ENCODE measurements at places on chromosomes 7 and 10.

DNA sequence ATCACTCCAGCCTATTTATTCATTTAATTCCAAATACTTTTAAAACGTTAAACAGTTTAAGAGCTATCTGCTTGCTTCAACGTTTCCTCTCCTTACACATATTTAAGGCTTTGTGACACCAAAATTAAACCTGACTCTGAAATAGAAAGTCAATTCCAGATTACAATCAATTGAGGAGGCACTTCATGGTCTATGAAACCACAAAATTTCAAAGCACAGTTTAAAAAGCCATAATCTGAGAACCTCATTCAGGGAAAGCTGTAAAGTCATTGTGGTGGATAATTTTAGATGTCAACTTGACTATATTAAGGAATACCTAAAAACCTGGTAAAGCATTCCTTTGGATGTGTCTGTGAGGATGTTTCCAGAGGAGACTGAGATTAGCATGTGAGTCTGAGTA lies 6.2 kb downstream of the SNX13 start:
- no peak for DNase-seq

DNA sequence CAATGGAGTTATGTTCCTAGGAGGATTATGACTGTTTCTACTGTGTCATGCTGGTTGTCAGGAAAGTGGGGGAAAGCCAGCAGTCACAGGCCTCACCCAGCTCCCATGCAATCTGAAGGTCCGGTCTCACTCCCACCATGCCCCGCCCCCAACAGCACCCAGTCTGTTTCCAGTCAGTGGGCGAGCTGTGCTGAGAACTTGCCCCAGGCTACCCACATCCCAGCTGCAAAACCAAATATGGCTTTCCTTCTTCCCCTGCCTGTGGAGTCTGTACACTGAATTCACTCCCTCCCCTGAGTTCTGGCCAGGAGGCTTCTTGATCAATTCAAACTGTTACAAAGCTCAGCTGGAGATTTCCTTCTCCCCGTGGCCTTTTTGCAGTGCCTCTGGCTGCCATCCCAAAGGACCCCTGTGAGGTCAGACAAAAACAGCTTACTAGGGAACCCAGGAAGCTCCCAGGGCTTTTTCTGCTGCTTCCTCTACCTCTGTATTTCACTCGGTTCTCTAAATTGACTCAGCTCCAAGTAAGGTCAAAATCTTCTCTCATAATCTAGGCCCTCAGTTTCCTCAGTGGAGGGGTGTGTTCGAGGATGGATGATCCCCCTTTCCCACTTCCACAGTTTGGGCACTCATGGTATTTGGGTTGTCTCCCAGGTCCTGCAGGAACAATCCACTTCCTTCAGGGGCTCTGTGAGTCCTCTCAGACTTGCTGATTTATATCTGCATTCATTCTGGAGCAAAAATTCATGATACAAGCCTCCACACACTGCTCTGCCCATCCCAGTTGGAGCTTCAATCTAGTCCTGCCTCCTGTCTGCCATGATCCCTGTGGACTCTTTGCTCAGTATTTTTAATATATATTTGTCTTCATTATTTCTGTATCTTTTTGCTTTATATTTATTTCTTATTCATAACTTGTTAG lies 205.5 kb downstream of the SEMA3D start:
- no peak for DNase-seq

GRCh38 chr7:80999771-81000170 lies 80.9 kb upstream of the SEMA3C start:
- DNase-seq: no peak

DNA sequence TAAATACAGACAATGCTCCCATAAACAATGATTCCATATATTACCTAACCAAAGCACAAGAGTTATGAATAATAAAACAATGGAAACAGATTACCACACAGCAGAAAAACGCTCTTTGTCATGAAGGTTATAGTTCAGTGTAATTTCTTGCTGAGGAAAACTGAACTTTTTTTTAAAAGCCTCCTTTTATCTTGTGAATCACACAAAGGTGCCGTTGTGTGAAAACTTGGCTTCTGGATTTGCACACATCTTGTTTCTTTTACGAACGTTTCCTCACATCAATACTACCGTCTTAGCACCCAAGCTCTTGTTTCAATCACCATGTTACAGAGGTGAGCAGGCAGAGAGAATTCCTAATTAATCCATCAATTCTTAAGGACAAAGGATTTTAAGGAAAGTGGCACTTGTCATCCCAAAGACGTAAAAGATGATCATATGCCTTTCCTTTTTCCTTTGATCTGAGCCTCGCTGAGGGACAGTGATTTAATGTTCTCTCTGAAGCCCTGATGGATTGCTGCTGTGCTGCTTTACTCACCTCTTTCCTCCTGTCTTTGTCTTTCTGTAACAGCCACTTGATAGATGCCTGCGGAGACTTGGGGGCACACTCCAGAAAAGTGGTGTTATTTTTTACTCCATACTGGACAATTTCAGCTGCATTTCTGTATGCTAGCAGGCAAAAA lies 110.1 kb downstream of the CD36 start:
- no peak for DNase-seq

GRCh38 chr10:32347363-32348022 lies 535 bp upstream of the EPC1 start:
- no peak for DNase-seq

- DNase-seq: peak; percentile 36
Observed at GRCh38 chr10:7340179-7340874, 70.5 kb downstream of the SFMBT2 start.

All from fibroblast of mammary gland (primary cell).